Cerebellar nuclear complex (tissue), 1 donor: ENCODE measurements at places on chromosomes 13 and 19.

DNA sequence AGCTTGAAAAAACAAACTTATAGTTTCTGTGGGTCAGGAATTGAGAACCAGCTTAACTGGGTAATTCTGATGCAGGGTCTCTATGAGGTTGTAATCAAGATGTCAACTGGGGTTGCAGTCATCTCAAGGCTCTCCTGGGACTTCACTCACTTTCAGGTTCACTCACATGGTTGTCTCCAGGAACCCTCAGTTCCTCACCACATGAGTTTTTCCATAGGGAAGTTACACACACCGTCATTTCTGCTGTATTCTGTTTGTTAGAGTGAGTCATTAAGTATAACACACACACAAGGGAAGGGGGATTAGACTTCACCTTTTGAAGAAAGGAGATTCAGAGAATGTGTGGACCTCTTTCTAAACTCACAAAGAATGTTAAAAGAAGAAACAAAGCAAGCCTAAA lies 34.9 kb upstream of the MLNR start:
- no peak for DNase-seq

- no peak for DNase-seq
Measured at GRCh38 chr19:3175781-3176714, 2.5 kb upstream of the S1PR4 start.

DNA sequence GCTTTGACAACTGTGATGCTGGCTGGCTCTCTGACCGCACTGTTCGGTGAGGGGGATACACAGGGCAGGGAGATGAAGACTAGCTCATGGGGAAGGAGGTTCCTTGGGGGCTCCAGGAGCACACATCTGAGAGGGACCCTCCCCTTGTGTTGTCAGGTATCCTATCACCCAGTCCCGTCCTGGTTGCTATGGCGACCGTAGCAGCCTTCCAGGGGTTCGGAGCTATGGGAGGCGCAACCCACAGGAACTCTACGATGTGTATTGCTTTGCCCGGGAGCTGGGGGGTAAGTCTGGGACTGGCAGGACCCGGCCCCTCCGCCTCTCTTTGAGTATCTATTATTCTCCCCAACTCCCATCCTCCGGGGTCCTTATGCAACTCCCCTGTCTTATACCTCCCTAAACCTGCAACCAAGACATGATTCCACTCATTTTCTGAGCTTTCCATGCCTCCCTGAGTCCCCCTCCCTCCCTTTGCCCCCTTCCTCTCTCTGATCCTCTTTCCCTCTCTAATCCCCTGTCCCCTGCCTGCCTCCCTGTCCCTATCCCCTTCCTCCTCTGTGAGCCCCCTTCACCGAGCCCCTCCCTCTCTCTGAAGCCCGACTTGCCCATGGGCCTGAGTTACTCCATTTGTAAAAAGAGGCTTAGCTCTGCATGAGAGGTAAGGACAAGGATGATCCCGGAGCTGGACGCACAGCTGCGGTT lies 12.5 kb downstream of the NCAN start:
- no peak for DNase-seq

- no peak for DNase-seq
Measured at GRCh38 chr19:45473682-45474605, 6.1 kb downstream of the FOSB start.

- DNase-seq, result no peak
Measured at GRCh38 chr13:51229731-51230130, 7.5 kb downstream of the FAM124A start.

DNA sequence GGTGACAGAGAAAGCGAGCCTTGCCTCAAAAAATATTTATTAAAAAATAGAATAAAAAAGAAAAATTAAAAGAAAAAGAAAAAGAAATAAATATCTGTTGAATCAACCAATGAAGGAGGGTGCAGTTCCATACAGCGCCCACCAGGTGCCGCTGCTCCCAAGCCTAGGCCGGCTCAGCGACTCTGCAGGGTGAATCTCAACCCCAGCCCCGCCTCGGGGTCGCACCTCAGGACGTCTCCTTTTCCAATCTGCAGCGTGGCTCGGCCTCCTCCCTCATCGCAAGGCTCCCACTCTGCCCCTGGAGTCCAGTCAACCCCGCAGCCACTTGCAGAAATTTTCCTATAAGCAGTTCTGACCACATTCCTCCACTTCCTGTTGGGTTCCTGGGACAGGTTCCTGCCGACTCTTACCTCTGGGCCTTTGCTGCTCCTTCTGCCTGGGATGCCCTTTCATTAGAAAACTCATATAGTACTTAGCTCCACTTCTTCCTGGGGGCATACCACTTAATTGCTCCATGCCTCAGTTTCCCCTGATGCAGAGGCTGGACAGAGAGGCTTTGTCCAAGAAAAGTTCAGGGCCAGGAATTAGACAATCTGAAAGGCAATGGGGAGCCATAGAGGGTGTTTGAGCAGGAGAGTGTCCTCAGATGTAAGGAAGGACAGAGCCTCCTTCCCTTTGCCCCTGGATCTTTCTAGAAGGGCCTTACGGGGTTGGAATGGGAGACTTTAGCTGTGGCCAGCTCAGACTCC lies 24.3 kb downstream of the NFILZ start:
- no peak for DNase-seq

GRCh38 chr19:33311326-33311682 lies 9.0 kb upstream of the CEBPA start:
- no peak for DNase-seq

DNA sequence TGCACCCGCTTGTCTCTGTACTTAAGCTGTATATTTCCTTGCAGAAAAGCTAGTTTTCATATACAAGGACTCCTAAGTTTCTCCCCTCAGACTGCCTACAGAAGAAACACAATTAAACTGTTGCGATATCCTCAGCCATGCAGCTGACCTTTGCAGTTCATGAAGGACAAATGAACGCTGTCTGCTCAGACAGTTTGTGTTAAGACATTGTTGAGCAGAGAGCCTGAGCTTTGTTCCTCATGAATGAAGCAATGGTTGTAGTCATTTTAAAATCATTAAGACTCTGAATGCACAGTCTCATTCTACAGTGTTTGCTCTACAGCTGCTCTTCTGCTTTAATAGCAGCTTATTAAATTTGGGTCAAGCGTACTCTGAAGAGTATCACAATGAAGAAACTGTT lies 23.2 kb upstream of the MAB21L1 start:
- DNase-seq, result no peak

DNA sequence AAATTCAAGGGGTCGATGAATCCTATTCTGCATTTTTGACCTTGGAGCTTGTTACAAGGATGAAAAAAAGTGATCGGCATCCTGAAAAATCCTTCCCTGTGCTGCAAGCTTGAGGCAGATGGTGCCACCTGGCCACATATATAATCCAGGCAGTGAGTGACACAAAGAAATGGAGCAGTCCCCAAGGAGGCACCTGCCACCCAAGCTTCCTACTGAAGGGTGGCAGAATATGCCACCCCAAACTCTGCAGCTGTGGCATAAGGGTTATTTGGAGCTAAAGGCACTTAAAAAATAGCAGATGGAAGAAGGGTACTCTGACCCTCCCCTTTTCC lies 15.4 kb downstream of the TMEM272 start:
- DNase-seq, result no peak

GRCh38 chr19:10985502-10985901 lies 24.7 kb downstream of the SMARCA4 start:
- DNase-seq, result no peak

- no peak for DNase-seq
Measured at GRCh38 chr13:72952529-72953141, 106.2 kb upstream of the KLF5 start.
